ENCODE measurements at places on chromosomes 11 and 22. TPM values are rescaled to one million over a fixed set of nuclear protein-coding genes. Genes with fewer than 3 reads are reported as not detected.

DNA sequence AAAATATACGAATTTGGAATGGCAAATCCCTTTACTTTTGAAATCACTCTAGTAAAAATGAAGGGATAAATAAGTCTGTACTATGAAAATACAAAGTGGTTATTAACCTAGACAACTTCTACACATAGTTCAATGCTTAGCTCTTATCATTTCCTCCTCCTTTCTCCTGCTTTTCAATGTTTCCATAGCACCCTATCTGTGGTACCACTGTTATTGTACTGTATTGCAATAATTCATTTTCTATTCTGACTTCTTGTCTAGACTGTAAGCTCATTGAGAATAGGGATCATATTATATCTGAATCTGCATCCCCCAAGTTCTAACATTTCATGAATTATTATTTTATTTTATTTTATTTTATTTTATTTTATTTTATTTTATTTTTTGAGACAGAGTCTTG, 251.4 kb downstream of the TTC28 start:
- DNase-seq = no peak

DNA sequence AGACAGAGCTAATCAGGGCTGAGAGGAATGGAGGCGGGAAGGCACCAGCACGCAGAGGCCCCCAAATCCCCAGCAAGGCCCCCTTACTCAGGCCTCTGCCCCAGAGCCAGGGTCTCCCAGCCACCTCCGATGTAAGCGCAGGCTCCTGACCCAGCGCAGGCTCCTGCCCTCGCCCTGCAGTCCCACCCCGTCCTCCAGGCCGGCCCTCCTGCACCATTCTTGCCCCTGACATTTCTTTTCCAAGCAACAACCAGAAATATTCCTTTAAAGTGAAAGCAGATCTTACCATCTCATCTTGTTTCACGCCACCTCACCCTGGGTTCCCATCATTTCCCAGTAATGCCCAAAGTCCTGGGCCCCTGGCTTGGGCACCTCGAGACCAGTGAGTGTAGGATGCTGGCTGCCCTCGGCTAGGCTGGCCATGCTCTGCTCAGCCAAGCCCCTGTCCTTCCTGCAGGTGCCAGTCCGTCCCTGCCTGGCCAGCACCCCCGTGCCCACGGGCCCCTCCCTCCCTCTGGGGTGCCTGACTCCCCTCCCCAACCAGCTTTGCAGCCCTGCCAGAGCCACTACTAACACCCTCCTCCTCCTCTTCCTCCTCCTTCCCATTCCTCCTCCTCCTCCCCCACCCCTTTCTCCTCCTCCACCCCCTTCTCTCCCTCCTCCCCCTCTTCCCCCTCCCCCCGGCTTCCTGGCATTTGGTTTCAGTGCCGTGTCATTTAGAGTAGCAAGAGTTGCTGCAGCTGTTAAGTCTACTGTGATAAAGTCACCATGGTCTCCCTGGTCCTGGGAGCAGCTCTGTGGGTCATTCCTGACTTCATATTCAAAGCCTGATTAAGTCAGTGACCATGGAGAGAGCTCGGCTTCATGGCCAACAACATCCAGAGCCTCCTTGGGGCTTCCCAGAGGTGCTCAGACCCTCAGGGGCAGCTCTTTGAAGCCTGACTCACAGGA, 78.7 kb downstream of the PIWIL3 start:
- DNase-seq = no peak

- DNase-seq = no peak
Observed at GRCh38 chr11:105381941-105382340, 227.9 kb upstream of the GRIA4 start.

DNA sequence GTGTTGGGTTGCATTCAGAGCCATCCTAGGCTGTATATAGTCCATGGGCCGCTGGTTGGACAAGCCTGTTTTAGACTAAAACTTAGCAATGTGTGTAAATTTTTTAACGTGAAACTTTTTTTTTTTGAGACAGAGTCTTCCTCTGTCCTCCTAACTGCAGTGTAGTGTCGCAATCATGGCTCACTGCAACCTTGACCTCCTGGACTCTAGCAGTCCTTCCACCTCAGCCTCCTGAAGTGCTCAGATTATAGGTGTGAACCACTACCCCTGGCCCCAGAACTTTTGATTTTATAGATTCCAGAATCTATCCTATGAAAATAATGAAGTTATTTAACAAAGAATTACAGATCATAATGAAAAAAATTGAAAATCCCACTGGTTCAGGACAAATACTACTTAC, 29.9 kb upstream of the PANX2 start:
- no peak for DNase-seq

GRCh38 chr22:17269607-17270261, 50.5 kb upstream of the ADA2 start:
- DNase-seq = no peak

DNA sequence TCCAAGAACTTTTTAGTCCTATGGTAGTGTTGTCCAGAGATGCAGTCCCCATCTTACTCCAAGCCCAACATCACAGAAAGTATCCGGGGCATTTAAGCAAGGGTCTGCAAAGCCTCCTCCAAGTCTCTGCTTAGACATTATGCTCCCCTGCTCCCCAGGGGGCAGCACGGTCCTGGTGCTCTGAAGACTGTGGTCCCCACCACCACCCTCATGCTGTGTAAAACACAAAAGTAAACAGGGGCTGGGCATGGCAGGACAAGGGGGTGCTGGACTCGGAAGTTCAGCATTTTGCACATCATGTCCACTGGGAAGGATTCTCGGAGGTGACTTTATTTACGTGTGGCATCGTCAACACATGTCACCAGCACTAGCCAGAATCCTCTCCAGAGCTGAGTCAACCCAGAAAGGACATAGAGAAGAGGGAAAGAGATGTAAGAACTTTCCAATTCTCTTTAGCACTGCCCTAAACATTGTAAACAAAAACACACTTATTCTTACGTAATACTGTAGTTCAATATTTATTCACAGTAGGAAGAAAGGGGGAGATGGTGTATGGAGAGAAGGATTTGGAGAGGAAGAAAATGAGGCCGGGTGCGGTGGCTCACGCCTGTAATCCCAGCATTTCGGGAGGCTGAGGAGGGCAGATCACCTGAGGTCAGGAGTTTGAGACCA, 37.7 kb downstream of the TCIRG1 start:
- peak; percentile 23 for DNase-seq

- no peak for DNase-seq
Observed at GRCh38 chr11:113952070-113952469, 22.8 kb upstream of the HTR3A start.

- no peak for DNase-seq
Observed at GRCh38 chr11:69131121-69131566, 24.6 kb upstream of the SMIM38 start.

GRCh38 chr11:65788821-65789220, 2.0 kb downstream of the OVOL1 start:
- no peak for DNase-seq

DNA sequence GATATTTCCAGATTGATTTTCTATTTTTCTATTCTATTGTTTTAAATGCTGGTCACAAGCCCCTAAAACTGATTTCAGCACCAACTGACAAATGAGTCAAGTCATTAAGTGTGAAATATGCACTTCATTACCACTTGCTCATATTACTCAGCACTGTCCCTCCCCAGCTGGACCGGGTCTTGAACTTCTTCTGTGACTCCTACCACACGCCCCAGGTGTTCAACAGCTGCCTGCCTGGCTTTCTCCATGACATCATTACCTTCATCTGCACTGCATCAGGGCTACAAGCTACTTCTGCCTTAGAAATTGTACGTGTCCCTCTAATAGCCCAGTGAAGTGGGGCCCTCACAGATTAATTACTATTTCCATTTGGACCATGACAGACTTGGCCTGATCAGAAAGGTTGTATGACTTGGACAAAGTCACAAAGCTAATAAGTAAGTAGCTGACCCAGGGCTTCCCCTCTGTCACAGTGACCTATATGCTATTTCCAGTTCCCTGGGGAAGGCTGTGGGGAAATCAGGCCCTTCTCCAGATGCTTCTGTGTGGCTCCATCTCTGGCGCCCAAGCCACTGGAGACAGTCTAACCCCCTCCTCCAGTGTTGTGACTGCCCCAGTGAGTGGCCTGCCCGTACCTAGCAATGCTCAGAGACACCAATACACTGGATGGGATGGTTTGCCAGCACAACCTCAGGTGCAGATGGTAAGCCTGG, 18.1 kb downstream of the TBC1D10A start:
- DNase-seq = no peak

The ZBTB3 gene
- total RNA-seq = 7.4 TPM

The ISX gene
- total RNA-seq = not detected

The AMOTL1 gene
- total RNA-seq = 29.8 TPM

The PYGM gene
- total RNA-seq = under 0.01 TPM

The OR4A16 gene
- not detected for total RNA-seq

The FGF4 gene
- not detected for total RNA-seq

The OMP gene
- not detected for total RNA-seq
